ENCODE measurements at places on chromosomes 1 and 21. TPM values are rescaled to one million over a fixed set of nuclear protein-coding genes. Genes with fewer than 3 reads are reported as not detected.

DNA sequence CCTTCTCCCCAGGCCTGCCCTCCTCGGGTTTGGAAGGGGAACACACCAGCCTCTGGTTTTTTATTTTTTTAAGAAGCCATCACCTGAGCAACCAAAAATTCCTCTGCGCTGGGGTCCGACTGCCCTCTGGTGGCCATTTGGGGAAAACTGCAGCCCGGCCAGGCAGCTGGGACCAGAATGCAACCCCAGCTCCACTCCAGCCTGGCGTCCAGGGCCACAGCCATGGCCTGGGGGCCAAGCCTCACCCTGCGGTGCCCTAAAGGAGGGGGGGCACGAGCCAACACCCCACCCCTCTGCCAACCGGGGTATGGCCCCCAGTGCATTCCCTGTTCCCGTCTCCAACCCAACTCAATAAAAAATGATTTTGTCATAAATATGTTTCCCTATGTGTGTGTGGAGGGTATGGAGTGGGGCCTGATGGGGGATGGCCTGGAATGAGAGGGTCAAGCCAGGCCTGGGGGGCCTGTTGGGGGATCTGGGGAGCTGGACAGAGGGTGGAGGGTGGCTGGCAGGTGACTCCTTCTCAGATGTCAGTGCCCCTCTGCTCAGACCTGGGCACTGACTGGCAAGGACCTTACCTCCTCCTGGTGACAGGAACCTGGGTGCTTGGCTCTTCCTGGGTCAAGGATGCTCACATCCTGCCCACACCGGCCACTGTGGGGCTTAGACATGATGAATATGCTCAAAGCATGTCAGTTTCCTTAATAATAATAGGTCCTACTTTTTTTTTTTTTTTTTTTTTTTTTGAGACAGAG is 3.2 kb downstream of the GPR3 start:
- peak; percentile 89 for DNase-seq

Gene EXO1
- total RNA-seq, result 44.3 TPM

GRCh38 chr1:109981004-109981335 is 3.6 kb upstream of the AHCYL1 start:
- no peak for DNase-seq

Gene MYOG
- not detected for total RNA-seq

DNA sequence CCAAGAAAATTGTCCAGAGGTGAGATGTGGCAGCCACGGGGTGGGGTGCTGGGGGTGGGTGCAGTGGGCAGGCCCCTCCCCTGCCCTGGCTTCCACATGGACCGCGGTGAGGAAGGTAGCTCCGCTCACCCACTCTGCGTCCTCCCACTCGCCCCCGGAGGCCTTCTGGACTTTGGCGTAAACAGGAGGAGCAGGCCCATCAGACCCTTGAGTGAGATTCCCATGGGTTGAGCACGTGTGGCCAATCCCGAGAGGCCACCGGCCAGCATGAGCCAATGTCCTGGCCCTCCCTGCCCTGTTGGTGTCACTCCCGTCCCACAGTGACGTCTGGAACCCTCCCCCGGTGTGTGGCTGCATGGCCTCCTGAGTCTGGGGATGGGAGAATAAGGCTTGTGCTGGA is 8.2 kb upstream of the TMEM240 start:
- no peak for DNase-seq

GRCh38 chr1:53359225-53359933 is 31.5 kb upstream of the LRP8 start:
- no peak for DNase-seq

- no peak for DNase-seq
These were observed 37.9 kb downstream of the RAB3B start for GRCh38 chr1:51952638-51953037.

DNA sequence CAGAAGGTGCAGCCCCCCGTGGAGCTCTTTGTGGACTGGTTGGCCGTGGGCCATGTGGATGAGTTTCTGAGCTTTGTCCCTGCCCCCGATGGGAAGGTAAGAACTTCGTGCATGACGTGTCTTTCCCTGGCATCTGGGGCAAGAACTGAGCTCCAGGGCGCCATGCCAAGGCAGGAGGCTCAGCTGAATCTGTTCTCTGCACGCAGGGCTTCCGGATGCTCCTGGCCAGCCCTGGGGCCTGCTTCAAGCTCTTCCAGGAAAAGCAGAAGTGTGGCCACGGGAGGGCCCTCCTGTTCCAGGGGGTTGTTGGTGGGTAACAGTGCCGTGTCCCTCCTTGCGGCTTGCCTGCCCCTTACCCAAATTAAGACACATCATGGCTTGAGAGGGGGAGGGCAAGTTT is 27.7 kb downstream of the PADI3 start:
- no peak for DNase-seq

Gene CGN
- 1.3 TPM for total RNA-seq

- DNase-seq, result no peak
These were observed 34.1 kb upstream of the NEK7 start for GRCh38 chr1:198122693-198123092.

Gene MARK1
- not detected for total RNA-seq

Gene LIN28A
- total RNA-seq, result not detected

GRCh38 chr1:10678852-10679251 is 117.6 kb downstream of the CASZ1 start:
- DNase-seq, result no peak

DNA sequence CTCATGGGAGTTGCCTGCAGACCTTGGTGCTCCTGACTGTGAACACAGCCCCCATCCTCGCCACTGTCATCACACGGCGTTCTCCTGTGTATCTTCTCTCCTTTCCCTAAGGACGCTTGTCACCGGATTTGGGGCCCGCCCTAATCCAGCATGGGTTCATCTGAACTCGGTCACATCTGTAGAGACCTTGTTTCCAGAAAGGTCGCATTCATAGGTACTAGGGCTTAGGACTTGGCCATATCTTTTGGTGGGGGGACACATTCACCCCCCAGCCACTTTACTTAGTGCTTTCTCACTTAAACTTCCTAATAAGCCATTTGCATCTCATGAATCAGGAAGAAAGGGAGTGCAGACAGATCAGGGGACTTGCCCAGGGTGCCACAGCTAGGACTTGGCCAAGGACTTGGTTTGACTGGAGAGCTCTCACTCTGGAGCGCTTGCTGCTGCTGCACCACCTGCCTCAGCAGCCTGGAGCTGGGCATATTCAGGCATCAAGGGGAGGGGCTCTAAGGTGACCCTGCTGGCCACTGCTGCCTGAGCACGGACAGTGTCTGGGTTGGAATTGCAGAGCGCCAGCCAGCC is 9.7 kb downstream of the NPPA start:
- no peak for DNase-seq

DNA sequence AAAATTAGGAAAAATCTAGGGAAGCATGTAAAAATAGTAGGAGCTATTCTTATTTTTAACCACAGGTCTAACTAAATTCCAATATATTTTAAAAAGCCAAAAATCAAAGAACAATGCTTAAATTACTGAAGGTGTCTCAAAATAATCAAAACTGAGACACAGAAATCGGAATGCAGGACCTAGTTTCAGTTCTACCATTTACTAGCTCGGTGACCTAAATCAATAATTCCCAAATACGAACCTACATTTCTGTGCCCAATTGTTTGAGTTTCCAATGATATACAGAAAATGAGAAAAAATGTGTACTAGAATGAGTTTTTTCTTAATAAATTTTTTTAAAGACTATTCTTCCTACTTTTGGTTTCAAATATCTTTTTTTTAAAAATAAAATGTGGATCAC is 37.4 kb downstream of the ANKRD13C start:
- DNase-seq, result no peak

DNA sequence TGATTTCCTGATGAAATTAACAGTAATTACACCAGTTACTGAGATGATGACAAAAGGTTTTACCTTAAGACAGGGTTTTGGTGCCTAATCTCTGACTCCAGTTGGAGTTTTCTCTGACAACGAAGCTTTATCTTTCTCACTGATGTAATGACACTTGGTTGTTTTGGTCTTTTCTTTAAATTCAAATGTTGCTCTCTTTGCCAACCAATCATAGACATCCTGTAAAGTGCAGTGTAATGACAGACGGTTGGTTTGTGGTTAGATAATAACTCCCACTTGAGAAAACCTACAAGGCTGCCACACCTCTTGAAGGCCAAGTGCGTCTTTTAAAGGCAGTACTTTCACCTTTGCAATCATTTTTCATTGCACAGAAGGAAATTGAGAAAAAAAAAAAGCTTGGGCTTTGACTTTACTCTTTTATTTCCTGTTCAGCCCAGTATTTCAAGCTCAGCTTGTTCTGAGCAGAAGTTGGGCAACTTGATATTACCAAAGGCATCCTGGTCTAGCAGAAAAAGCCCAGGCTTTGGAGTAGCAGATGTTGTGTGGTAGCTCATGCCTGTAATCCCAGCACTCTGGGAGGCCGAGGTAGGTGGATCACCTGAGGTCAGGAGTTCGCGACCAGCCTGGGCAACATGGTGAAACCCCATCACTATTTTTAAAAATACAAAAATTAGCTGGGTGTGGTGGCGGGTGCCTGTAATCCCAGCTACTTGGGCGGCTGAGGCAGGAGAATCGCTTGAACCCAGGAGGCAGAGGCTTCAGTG is 14.9 kb downstream of the PDIK1L start:
- peak; percentile 57 for DNase-seq

Gene KCNN3
- 0.02 TPM for total RNA-seq

- no peak for DNase-seq
These were observed 46.5 kb downstream of the ELK4 start for GRCh38 chr1:205585169-205585834.

GRCh38 chr1:61670445-61670844 is 54.5 kb downstream of the TM2D1 start:
- DNase-seq, result no peak

DNA sequence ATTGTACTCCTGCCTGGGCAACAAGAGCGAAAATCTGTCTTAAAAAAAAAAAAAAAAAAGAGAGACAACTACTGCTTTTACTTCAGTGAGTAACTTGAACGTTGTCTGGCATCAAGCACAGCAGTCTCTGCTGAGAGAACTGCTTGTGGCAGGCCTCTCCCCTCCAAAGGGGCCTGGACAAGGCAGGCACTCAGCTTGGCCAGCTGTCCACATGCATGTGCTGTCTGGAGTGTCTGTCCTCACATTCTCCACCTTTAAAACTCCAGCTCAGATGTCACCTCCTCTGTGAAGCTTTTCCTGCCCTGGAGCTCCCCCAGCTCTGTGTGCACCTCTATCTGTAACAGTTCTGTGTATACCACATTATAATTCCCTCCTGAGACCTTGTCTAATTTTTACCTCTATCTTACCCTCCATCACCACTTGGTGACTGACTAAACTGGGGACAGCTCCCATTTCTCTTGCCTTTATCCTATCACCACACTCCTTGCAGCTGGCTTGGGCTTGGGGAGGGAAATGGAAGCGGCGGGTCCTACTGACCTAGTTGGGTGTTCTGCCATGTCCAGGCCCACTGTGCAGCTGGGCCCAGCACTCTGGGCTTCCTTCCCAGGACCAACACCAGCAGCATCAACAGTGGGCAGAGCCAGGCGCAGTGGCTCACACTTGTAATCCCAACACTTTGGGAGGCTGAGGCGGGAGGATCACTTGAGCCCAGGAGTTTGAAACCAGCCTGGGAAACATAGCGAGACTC is 71.4 kb upstream of the ARTN start:
- no peak for DNase-seq

Gene ZNF648
- total RNA-seq, result not detected

DNA sequence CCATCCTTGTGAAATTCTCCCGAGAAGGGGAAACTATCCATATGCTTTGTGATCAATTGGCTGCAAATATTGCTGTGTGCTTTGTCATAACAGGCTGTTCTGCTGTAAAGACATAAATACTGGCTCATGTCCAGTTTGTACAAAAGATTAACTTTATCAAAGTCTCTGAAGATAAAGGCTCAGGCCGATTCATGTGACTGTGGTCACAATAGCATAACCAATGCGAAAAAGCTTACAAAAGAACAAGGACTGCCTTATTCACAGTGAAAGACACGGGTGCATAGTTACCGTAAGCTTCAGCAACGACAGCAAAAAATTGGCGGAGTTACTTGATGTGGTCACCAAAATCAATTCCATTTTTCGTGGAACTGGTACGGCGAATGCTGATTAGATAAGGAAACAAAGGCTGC is 173.6 kb upstream of the CHRM3 start:
- no peak for DNase-seq

- DNase-seq, result no peak
These were observed 2.6 kb upstream of the PER3 start for GRCh38 chr1:7781501-7781900.
